Right renal cortex interstitium (tissue), 3 donors: ENCODE measurements at places on chromosomes 13 and 19.

DNA sequence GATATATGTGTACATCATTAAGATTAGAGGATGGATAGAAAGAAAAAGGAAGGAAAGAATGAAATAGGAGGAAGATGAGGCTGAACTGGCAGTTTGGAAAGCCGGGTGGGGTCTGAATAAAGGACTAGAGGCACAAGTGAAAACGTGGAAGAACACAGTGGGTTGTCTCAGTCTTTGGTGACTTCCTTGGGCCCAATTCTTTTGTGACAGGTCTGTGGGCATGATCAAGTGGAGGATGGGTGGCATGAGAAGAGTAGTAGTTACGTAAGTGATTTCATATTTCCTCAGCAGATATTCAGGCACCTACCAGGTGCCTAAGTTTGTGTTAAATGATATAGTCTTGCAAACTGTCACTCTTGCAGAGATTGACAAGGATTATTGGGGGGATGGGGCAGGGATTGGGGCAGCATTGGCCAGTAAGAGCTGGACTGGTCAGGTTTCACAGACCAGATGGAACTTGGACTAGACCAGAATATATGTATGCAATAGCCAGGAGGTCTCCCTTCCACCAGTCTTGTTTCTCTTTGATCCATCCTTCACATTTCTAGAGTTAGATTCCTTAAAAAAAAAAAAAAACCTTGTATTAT, 2.7 kb downstream of the TPP2 start:
- DNase-seq: no peak

- no peak for DNase-seq
These were observed 282.5 kb upstream of the HTR2A start for GRCh38 chr13:47179321-47179720.

- no peak for DNase-seq
These were observed 155.5 kb downstream of the TBC1D4 start for GRCh38 chr13:75326173-75327134.

- no peak for DNase-seq
These were observed 71.5 kb upstream of the GJB6 start for GRCh38 chr13:20303636-20304035.

DNA sequence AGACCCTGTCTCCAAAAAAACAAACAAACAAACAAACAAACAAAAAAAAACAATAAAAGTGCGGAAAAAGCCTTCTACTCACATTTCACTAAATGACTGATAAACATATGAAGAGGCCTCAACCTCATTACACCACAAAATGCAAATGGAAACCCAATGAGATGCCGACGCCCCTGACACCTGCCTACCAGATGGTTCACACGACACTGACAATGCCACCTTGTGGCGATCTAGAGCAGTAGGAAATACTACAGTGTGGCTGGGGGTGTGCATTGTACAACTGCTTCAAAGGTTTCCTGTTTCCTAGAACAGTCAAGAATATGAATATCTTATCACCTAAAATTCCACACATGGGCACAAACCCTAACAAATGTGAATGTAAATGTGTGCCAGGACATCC, 14.0 kb downstream of the SCGB2B2 start:
- no peak for DNase-seq

- no peak for DNase-seq
These were observed 2.3 kb upstream of the STRN4 start for GRCh38 chr19:46748325-46749109.

GRCh38 chr19:3608750-3609322, 2.2 kb upstream of the TBXA2R start:
- no peak for DNase-seq

- no peak for DNase-seq
These were observed at the start of gene IZUMO2 for GRCh38 chr19:50162988-50163387. TSS of gene IZUMO2 (minus strand) at chr19:50163281. CDS start at chr19:50163194, 87 bp downstream.

DNA sequence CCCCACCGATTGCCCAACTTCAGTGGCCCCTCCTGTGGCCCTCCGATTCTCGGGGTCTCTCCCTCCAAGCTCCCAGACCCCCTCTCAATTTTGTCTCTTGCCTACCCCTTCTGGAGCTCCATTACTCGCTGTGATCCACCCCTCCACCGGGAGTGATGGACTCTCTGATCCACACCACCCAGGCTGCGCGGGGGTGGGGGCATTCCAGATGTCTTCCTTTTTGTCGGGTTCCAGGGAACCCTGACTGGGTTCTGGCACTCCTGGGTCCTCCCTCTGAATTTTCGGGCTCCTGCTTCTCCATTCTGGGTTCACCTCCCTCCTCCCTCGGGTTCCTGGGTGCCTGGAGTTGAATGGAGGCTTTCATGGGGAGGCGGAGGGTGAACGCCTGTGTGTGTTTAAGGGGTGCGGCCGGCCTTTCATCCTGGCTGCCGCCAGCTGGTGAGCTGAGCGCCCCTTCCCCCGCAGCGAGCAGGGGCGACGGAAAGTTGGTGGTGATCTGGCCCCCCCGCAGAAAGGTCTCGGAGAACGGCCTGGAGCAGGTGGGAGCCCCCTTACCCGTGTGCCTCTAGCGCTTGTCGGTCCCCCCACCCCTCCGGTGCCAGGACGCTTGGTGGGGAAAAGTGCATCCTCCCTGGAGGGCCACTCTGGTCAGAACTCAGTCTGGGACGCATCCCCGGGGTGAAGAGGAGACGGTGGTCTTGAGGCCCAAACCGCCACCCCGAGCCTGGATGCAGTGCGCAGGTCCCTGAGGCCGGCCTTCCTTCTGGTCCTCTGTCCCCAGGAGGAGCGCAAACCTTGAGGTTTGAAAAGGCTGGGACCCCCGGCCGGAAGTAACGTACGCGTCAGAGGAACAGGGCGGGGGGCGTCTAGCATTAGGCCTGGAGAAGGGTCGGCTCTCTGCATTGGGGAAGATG, 1.6 kb downstream of the MISP3 start:
- DNase-seq: no peak

GRCh38 chr13:22589880-22590279, 590.9 kb upstream of the SGCG start:
- DNase-seq: no peak

DNA sequence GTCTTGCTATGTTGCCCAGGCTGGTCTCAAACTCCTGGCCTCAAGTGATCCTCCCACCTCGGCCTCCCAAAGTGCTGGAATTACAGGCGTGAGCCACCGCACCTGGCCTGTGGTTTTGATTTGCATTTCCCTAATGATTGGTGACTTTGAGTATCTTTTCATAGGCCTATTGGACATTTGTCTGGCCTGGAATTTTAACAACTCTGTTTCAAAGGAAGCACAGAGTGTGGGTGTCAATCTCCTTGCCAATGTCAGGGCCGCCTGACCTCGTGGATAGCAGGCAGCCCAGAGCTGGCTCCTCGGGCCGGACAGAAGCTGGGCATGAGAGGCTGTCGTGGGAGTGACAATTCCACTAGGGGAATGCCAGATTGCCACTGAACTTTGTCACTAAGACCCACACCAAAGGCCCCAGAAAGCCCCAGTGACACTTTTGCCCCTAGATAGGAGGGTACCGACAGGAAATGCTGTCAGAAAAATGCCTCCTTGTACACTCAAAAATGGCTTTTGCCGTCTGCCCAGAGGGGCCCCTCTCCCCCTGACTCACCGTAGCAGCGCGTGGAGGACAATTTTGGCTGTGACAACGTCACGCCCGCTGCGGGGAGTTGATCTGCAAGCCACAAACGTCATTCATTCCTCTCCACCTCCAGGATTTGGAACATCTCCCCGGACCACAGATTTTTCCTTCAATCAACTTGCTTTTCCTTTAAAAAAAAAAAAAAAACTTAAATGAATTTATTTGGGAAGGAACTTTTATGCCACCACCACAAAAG, 11.7 kb upstream of the ADGRE5 start:
- no peak for DNase-seq

GRCh38 chr19:42166316-42166715, 34.1 kb upstream of the POU2F2 start:
- no peak for DNase-seq

DNA sequence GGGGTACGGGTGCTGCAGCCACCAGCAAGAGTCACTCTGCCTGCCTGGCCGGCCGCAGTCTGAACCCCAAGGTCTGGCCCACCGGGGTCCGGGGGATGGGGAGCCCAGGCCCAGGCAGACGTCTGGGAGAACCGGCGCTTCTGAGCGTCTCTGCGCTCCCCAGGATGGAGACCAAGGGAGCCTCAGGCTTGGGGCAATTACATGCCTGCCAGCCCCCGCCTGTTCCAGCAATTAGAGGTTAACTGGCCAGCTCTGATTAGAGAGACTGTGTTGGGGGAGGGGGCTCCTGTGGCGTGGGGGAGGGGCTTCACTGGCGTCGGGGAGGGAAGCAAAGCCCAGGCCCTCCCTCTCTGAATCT, 11.9 kb downstream of the MEIS3 start:
- DNase-seq: no peak

DNA sequence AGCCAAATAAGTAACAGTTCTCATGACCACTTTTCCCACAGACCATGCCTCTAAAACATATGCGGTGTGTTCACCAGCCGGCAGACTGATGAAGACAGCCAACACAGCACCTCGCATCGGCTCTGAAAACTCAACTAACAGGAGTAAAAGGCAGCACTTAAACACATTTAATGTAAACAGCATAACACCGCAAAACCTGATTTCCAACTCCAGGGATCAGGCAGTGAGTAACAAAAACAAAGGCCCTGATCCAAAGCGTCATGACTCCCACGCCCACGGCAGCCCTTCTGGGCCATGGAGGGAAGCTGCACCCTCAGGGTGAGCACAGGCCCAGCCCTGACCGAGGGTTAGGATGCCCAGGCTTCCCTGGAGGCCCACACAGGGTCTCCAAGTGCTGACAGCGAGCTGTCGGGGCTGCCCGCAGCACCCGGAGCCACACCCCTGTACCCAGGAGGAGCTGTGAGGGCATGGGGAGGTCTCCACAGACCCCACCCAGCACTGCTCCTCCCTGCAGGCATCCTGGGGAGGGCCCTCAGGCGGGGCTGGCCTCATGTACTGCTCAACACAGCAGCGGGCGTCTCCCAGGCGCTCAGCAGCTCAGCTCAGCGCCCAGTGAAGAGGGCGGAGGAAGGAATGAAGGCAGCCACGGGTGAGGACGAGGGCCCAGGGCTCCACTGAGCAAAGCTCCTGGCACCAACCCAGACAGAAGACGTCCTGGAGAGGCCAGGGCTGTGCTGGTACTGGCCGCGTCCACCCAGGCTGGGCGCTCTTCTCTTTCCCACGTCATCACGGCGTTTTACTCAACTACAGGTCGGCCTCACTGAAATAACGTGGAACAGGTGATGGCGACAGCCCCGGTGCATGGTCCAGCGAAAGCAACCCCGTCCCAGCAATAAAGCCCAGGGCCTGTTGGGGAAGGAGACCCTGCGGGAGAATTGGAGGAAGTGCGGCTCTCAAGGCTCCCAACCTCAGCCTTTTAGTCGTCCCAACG, 53.7 kb downstream of the RASA3 start:
- no peak for DNase-seq

GRCh38 chr19:56974556-56975207, 134.2 kb upstream of the PEG3 start:
- DNase-seq: no peak

- no peak for DNase-seq
These were observed 161.2 kb downstream of the IRS2 start for GRCh38 chr13:109625156-109625555.

- DNase-seq: no peak
These were observed 982 bp downstream of the ZNF780B start for GRCh38 chr19:40055049-40055448.

DNA sequence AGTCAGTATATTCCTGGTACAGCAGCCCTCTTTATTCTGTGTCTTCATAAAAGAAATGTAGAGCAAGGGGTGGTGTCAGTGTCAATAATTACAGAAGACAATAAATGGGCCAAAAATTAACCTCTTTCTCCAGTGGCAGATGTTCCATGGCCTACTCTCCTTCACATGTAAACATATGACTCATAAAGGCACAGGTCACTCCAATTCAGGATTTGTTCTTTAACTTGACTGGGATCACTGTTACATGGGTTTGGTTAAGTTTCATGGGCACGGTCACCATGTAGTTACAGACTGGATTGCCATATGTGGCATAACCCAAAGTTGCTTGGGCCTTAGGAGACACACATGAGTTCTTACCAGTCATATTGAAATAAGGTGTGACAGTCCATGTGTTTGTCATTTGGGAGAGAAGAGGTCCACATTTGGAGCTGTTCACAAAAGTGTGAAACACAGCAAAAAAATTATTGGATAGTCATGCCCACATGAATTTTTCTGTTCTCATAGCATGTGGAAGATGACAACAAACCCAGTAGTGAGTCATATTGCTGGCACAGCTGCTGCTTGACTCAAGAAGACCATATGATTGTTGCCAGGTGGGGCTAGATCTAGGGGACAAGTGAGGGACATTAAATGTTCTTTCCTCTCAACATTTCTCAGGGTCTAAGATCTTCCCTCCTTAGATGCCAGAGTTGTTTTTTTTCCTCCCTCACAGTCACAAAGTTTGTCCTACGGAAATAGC, 68.1 kb upstream of the HTR2A start:
- DNase-seq: no peak

DNA sequence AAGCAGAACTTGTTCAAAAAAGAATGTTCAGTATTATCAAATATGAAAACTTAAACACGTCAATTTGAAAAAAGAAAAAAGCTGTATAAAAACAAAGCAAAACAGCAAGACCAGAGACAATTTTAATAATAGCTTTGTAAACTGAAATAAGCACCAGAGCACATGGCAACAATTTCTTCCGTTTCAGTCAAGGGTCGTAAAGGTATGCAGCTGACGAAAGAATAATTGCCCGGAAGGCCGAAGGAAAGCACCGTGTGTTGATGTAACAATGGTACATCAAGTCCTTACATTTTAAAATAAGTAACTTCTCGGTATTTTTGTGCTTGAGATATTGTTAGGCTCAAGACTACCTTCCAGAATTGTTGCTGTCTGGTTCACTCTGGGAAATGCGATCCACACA, 1.7 kb downstream of the PROSER1 start:
- peak; percentile 18 for DNase-seq

- DNase-seq: peak; percentile 1
These were observed 3.2 kb upstream of the MYCBP2 start for GRCh38 chr13:77329911-77330584.

DNA sequence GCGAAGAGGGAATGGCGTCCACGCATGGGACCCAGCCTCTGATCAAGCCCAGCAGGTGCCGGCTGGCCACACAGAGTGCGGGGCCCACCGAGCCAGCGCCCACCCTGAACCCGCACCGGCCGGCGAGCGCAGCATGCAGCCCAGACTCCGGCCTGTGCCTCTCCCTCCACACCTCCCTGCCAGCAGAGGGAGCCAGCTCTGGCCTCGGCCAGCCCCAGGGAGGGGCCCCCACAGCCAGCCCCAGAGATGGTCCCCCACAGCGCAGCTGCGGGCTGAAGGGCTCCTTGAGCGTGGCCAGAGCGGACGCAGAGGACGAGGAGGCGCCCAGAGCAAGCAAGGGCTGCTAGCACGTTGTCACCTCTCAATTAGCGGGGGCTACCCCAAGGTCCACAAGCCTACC, 904.5 kb downstream of the SLITRK6 start:
- DNase-seq: no peak

DNA sequence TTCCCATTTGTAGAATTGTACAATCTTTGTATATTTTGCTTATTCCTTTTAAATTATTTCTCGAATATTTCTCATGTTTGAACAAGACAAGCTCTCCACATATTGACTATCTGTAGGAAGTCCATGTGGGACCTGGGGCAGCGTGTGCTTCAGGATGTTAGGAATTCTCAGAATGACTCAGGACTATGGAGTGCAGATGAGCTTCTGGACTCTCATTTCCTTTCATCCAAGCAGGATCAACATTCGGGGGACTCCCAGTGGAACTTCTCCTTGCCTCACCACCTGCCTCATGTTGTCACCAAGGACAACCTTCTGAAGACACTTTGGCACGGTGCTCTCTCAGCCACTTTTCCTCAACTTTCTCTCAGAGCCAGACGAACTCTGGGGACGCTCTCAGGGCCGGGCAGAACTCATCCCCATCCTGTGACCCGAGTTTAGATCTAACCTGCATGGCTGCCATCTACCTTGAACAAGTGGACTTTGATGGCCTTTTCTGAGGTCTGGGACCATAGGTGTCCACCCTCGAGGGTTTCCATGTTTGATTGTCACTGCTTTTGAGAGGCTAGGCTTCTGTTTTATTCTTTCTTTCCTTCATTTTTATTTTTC, 441.7 kb downstream of the IRS2 start:
- DNase-seq: no peak
